Muscle of arm (tissue), 14 donors: ENCODE measurements at places on chromosomes 3 and 15. TPM values are rescaled to one million over a fixed set of nuclear protein-coding genes. Genes with fewer than 3 reads are reported as not detected.

SPINK8 gene
- not detected for polyA plus RNA-seq

DNA sequence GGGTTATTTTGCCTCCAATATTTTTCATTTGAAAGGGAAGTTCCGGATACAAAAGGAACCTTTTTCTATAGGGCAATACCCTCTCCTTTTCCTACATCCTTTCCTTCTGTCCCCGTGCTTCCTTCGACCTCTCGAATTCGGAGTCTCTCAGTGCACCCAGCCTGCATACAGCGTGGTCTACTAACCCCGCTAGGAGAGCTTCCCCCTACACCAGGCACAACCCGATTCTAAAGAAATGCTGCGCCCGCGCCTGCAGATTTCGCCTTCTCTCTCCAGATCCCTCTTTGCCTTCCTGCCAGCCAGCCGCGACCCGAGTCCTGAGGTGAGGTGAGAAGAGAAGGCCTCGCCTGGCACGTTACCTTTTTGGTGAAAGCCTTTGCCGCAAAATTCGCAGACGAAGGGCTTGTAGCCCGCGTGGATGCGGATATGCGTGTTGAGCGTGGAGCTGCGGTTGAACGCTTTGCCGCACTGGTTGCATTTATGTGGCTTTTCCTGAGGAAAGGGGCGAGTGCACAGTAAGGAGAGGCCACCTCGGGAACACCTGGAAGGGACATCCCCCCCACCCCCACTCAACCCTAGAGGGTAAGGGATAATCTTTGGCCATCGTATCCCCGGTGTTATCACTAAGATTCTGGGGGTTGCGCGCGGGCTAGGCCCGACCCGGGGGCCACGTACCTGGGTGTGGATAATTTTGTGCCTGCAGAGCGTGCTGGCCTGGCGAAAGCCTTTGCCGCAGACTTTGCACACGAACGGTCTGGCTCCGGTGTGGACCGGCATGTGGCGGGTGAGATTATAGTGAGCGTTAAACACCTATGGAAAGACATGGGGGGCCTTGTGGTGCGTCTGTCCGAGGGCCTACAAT lies 2.3 kb downstream of the FEZF2 start:
- no peak for DNase-seq

GRCh38 chr15:95440712-95441111 lies 889.8 kb upstream of the NR2F2 start:
- no peak for DNase-seq

DNA sequence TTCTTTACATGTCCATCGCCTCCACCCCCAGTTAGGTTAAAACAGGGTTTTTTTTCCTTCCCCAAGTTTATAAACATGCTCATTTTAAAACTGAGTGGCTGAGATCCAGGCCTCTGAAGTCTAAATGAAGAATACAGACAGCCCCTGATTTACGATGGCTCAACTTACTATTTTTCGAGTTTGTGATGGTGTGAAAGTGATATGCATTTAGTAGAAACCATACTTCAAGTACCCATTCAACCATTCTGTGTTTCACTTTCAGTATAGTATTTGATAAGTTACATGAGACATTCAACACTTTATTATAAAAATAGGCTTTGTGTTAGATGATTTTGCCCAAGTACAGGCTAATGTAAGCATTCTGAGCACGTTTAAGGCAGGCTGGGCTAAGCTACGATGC lies 30.5 kb upstream of the GNB5 start:
- no peak for DNase-seq

RETNLB gene
- polyA plus RNA-seq, result not detected
